ENCODE measurements at places on chromosomes 11 and 22.

DNA sequence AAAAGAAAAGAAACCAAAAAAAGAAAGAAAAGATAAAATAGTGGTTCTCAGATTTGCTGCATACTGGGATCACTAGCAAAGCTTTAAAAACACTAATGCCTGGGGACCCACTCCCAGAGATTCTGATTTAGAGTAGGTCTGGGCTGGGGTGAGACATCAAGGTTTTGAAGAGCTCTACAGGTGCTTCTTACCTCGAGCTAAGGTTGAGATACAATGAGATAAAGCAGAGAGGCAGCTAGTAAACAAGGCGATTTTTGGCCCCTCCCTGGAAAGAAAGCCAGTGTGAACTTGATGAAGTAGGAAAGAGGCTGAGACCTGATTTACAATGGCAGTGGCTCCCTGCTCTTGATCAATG lies 327.6 kb upstream of the CCDC90B start:
- no peaks in the 10 kb centered on the region for H3K27me3 ChIP-seq
- no peak overlapping the region for H3K4me3 ChIP-seq
- no peak for DNase-seq
- H3K36me3 ChIP-seq: no peaks in the 10 kb centered on the region
- H3K4me1 ChIP-seq: peaks cover 10% of the 10 kb centered on the region

- H3K4me1 ChIP-seq: peaks cover 8% of the 10 kb centered on the region
- no peak overlapping the region for H3K4me3 ChIP-seq
- no peak overlapping the region for H3K27ac ChIP-seq
- no peaks in the 10 kb centered on the region for H3K36me3 ChIP-seq
- H3K27me3 ChIP-seq: no peaks in the 10 kb centered on the region
Observed at GRCh38 chr11:7498193-7498592, 12.9 kb downstream of the OLFML1 start.

DNA sequence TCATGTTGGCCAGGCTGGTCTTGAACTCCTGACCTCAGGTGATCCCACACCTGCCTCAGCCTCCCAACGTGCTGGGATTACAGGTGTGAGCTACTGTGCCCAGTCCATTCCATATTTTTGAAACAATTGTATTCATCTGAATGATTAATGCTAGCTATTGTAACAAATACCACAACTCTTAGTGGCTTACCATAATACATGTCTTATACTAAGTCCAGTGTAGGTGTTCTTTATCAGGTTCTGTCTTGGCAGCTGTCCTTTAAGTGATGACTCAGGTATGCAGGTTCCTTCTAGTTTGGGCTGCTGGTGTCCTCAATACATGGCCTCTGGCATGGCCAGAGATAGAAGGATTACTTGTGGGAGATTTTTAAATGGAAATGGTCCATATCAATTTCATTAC lies 39.0 kb downstream of the UVRAG start:
- peaks cover 11% of the 10 kb centered on the region for H3K4me1 ChIP-seq
- H3K27ac ChIP-seq: no peak overlapping the region
- no peaks in the 10 kb centered on the region for H3K36me3 ChIP-seq
- no peaks in the 10 kb centered on the region for H3K27me3 ChIP-seq
- no peak for DNase-seq
- H3K4me3 ChIP-seq: no peak overlapping the region

DNA sequence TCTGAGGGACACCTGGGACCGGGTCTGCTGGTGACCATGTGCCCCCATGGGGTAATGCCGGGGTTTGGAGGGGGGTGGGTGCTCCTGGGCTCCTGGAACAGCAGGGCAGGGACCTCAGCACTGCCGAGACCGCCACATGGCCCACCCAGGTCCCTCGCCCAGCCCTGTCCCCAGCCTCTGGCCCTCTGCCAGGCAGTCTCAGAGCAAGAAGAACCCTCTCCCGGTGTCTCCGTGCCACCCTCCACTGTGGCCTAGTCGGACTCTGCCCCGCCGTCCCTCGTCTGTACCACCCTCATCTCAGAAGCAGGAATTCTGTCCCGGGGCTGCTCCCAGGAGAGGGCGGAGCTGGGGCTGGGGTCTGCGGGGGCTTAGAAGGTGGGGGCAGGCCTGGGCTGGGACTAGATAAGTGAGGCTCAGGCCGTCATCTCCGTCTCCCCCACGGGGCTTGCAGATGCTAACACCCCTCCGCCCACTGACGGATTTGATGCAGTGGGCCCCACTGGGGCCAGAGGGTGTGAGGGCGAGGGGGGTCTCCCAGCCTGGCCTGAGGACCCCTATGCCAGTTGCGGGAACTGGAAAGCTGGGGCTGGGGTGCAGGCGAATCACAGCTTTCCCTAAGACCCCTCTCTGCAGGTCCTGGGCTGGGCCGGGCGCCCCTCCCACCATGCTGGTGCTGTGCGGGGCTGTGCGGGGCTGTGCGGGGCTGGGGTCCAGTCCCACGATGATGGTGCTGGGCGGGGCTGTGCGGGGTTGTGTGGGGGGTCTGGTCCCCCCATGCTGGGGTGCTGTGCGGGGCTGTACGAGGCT lies 1.1 kb downstream of the MUC5AC start:
- H3K4me1 ChIP-seq: no peaks in the 10 kb centered on the region
- no peak overlapping the region for H3K4me3 ChIP-seq
- no peaks in the 10 kb centered on the region for H3K36me3 ChIP-seq
- H3K27ac ChIP-seq: no peak overlapping the region

DNA sequence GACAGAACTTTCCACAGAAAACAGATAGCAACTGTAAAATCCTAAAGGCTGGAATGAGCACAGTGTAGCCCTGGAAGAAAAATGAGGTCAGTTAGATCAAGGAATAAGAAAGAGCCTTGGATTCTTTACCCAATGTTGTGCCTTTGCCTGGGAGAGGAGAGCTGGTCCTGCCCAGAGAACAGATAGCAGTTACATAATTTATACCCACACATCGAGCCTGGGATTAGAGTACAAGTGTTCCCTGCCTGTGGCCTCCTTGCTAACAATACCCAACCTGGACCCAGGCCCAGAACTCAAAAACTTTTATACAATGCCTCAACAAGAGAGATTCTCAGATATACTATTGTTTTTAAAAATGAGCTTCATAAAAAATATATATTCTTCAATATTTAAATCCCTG lies 1998.4 kb downstream of the LRRC4C start:
- no peaks in the 10 kb centered on the region for H3K4me1 ChIP-seq
- no peaks in the 10 kb centered on the region for H3K27me3 ChIP-seq

DNA sequence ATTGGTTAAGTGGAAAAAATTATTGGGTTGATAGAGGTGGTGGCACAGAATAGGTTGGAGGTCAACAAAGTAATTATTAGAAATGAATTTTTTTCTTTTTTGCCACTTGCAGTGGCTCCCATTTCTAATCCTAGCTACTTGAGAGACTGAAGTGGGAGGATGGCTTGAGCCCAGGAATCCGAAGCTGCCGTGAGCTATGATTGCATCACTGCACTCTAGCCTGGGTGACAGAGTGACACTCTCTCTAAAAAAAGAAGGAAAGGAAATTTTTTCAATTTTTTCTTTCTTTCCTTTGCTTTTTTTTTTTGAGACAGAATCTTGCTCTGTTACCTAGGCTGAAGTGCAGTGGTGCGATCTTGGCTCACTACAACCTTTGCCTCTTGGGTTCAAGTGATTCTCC lies 2.2 kb upstream of the BCO2 start:
- H3K4me3 ChIP-seq: no peak overlapping the region
- no peak overlapping the region for H3K27ac ChIP-seq
- H3K27me3 ChIP-seq: peaks cover 24% of the 10 kb centered on the region
- DNase-seq: no peak

GRCh38 chr22:44736581-44737405 lies 15.6 kb upstream of the ARHGAP8 start:
- no peaks in the 10 kb centered on the region for H3K4me1 ChIP-seq
- H3K27me3 ChIP-seq: no peaks in the 10 kb centered on the region
- H3K27ac ChIP-seq: no peak overlapping the region
- H3K36me3 ChIP-seq: no peaks in the 10 kb centered on the region

DNA sequence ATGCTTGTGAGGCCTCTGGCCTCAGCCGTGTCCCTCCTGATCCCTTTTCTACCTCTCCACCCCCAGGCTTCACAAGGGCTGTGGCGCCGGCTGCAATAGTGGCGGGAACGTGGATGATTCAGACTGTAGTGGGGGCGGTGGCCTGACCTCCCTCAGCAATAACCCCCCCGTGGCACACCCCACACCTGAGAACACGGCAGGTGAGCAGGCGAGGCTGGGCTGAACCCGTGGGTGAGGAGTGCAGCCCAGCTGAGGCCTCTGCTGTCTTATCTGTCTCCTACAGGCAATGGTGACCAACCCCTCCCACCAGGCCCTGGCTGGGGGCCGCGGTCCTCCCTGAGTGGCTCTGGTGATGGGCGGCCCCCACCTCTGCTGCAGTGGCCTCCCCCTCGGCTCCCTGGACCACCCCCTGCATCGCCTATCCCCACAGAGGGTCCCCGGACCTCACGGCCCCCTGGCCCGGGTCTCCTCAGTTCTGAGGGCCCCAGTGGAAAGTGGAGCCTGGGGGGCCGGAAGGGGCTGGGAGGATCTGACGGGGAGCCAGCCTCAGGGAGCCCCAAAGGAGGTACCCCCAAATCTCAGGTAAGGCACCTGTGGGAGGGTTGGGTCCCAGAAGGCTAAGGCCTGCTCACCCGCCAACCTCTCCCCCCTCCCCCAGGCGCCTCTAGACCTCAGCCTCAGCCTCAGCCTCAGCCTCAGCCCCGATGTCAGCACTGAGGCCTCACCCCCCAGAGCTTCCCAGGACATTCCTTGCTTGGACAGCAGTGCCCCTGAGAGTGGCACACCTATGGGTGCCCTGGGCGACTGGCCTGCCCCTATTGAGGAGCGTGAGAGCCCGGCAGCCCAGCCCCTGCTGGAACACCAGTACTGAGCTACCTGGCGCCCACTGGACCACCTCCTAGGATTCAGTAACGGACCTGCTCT lies 1.5 kb upstream of the SIPA1 start:
- DNase-seq: no peak
- no peaks in the 10 kb centered on the region for H3K36me3 ChIP-seq
- H3K4me1 ChIP-seq: peaks cover 16% of the 10 kb centered on the region
- no peak overlapping the region for H3K4me3 ChIP-seq

DNA sequence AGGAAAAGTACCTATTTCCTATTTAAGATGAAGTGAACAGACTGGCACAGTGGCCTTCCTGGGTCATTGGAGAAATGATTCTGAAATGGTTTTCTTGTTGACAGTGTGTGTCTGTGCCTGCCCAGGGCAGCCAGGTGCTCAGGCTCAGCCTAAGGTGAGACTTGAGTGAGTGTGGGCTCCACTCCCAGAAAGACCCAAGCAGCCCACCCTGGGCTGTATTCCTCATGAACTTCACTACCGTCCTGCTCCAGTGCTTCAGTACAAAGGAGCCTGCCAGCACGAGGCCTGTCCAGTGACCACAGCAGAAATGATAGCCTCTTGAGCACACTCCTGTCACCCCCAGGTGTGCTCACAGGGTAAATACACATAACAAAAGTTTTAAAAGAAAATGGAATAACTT lies 49.5 kb downstream of the GAB4 start:
- no peak for DNase-seq
- no peak overlapping the region for H3K27ac ChIP-seq
- no peaks in the 10 kb centered on the region for H3K27me3 ChIP-seq
- H3K4me1 ChIP-seq: no peaks in the 10 kb centered on the region
- no peaks in the 10 kb centered on the region for H3K36me3 ChIP-seq

GRCh38 chr11:104688731-104689130 lies 209.5 kb downstream of the CASP12 start:
- H3K27me3 ChIP-seq: no peaks in the 10 kb centered on the region
- DNase-seq: no peak
- H3K27ac ChIP-seq: no peak overlapping the region
- no peak overlapping the region for H3K4me3 ChIP-seq
- no peaks in the 10 kb centered on the region for H3K36me3 ChIP-seq
- H3K4me1 ChIP-seq: no peaks in the 10 kb centered on the region

DNA sequence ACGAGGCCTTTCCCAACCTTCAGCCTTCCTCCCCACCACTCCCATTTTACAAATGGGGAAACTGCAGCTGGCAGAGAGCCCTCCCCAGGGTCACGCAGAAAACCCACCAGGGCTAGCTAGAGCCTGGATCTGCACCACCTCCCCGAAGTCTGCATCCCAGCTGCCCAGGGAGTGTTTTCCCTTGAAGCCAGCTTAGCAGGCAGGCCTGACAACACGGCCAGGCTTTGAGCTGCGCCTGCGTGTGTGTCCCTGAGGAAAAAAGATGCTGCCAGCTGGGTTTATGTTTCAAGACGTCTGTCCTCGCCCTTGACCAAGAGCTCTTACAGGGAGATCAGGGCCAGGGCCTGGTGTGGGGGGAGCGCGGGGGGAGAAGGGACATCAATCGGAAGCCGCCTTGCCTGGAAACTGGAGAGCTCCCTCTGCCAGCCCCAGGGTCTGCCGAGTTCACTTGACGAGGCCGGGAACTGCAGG lies 20.3 kb downstream of the WNT11 start:
- no peak overlapping the region for H3K27ac ChIP-seq
- no peak overlapping the region for H3K4me3 ChIP-seq
- no peaks in the 10 kb centered on the region for H3K27me3 ChIP-seq
- no peak for DNase-seq

DNA sequence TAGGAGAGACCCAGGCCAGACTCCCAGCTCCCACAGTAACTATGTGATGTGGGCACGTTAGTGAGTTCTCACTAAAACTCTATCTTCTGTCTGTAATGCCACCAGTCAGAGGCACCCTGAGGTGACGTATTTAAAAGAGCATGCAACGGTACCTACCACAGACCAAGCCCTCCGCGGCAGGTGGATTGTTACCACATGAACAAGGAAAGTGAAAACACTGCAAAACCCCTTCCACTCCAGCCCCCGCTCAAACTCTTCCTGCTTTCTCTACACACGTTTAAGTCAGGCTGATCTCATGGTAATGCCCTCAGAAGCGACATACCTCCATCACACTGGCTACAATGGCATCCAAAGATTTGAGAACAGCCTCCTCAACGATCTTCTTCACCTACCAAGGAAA lies 36.7 kb downstream of the SERPIND1 start:
- H3K36me3 ChIP-seq: no peaks in the 10 kb centered on the region
- H3K4me1 ChIP-seq: no peaks in the 10 kb centered on the region
- DNase-seq: no peak
- no peak overlapping the region for H3K4me3 ChIP-seq
- no peaks in the 10 kb centered on the region for H3K27me3 ChIP-seq

- no peak for DNase-seq
- H3K4me1 ChIP-seq: no peaks in the 10 kb centered on the region
Observed at GRCh38 chr11:122625976-122626665, 29.4 kb upstream of the UBASH3B start.

DNA sequence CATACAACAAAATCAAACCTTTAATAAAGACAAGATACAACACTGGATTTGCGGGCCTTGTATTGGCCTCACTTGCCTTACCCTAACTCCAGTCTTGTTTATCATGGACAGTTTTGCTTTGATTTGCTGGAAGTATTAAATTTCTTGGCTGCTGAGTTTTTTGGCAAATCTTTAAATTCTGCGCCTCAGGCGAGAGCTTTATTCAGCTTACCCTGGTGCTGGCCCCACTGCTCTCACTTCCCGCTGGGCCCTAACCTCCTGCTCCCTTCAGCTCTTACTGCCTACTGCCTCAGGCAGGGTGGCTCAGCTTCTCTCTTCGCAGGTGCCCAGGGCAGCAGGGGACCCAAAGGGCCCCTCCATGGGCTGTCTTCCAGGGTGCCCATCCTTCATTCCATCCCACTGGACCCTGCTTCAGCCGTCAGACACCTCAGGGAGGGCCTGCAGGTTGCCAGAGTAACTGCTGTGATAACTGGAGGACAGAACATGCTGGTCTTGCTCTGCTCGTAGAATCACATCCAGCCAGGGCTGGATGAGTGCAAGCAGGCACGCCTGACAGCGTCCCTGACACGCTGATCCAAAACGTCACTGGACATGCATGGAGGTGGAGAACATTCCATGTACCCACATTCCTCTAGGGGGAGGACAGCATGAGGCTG lies 45.7 kb upstream of the TUB start:
- H3K4me3 ChIP-seq: no peak overlapping the region
- no peak overlapping the region for H3K27ac ChIP-seq
- H3K36me3 ChIP-seq: no peaks in the 10 kb centered on the region
- peaks cover 17% of the 10 kb centered on the region for H3K27me3 ChIP-seq

Measured in neural progenitor cell (in vitro differentiated cells).